Activated T-cell treated with anti-CD3 and anti-CD28 coated beads, Interleukin-2, amount 50 U/mL, for 72 hours (primary cell): ENCODE measurements at places on chromosomes 12 and 14. TPM values are rescaled to one million over a fixed set of nuclear protein-coding genes. Genes with fewer than 3 reads are reported as not detected.

DTX1 gene
- total RNA-seq, result 18.0 TPM

- no peak for DNase-seq
Observed at GRCh38 chr12:117334051-117334450, 27.4 kb downstream of the NOS1 start.

- no peak for DNase-seq
Observed at GRCh38 chr14:28766469-28766955, at the start of gene FOXG1. Gene FOXG1, plus strand, starts transcription at chr14:28766787. Its CDS starts 493 bp downstream, at chr14:28767280.

RIPK3 gene
- total RNA-seq, result 18.6 TPM

SERPINA9 gene
- total RNA-seq, result not detected

OR6C70 gene
- not detected for total RNA-seq

GRCh38 chr12:51415931-51416330 lies 8.7 kb upstream of the SLC4A8 start:
- no peak for DNase-seq

- no peak for DNase-seq
Observed at GRCh38 chr14:103128631-103129300, 5.5 kb downstream of the TNFAIP2 start.

DNA sequence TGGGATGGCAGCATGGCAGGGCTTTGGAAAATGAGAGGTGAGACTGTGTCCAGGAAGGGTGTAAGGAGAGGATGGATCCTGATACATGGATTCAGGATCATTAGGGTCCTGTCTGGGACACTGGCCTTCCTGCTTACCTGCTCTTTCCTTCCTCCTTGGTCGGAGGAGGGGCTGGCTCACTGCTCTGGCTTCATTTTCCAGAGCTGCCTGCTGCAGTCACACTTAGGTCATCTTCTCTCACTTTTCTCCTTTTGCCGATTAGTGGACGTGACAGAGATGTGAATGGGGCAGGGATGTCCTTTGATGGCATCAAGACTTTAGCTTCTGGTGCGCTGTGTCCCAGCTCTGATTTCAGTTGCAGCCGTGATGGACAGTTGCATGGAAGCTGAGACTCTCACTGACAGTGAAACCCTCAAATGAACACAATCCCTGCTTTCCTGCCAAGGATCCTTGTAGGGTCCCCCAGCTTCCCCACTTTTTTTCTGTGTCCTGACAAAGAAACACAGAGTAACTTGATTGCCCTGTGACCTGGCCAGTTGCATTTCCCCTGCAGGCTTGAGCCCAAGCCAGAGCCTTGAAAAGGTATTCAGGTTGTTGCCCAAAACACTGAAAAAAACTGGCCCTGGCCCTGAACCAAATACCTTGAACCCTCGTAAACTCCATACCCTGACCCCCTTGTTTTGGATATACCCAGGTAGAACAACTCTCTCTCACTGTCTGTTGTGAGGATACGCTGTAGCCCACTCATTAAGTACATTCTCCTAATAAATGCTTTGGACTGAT lies 756 bp upstream of the CIDEB start:
- no peak for DNase-seq

LIN7A gene
- not detected for total RNA-seq

- DNase-seq, result no peak
Observed at GRCh38 chr12:104802208-104802607, 155.9 kb downstream of the SLC41A2 start.

DNA sequence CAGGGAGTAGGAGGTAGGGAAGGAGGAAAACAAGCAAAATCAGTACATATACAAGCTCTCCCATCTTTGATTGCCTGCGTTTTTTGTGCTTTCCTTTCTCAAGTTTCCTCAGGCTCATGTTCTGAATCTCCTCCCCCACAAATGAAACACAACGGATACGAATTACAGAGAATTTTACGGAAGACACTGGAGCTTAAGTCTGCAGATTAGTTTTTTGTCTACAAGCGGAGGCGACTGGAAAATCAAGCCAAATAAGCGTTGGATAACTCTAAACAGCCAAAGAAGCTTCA lies 612 bp downstream of the WBP11 start:
- DNase-seq, result no peak

DNA sequence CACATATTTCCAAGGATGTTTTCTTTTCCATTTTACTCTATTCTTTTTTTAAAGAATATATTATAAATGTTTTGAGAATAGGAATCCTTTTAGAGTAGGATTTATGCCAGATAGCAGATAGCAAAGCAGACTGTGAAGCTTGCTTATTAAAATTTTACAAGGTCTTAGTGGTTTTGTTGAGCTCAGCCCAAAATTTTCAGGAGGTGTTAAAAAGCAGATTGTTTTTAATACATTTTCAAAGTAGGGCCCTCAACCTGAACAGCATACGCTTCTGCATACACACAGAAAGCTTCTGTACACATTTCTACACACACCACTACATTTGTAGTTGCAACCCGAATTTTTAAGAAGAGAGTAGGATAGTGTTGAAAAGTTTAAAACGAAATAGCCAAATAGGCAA lies 151.0 kb downstream of the EPS8 start:
- DNase-seq, result no peak

DNA sequence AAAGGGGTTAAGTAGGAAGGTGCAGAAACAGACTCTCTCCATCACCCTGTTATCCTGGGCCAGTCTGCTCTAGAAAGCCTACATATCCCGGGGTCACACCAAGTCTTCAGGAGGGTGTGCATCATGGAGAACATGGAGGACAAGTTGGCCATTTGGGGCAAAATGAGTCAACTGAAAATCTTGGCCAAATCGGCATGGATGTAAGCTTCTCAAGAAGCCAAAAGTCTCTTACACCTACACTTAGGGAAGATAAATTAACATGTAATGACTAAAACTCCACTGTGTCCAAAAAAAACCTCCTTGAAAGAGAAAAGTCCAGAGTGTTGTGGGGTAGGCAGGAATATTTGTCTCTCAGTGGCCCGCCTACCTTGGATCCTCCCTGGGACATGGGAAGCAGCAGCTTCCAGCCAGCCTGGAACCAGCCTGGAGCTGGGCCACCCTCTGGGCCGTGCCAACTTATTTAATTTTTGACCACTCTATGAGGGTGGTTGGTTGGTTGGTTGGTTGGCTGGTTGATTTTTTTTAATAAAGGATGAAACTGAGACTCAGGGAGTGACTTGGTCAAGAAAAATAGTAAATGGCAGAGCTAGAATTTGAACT lies 17.9 kb upstream of the TC2N start:
- DNase-seq, result no peak

- DNase-seq, result no peak
Observed at GRCh38 chr14:55454264-55455002, 14.0 kb upstream of the TBPL2 start.

- no peak for DNase-seq
Observed at GRCh38 chr12:46702581-46703344, 123.0 kb downstream of the SLC38A4 start.

DNA sequence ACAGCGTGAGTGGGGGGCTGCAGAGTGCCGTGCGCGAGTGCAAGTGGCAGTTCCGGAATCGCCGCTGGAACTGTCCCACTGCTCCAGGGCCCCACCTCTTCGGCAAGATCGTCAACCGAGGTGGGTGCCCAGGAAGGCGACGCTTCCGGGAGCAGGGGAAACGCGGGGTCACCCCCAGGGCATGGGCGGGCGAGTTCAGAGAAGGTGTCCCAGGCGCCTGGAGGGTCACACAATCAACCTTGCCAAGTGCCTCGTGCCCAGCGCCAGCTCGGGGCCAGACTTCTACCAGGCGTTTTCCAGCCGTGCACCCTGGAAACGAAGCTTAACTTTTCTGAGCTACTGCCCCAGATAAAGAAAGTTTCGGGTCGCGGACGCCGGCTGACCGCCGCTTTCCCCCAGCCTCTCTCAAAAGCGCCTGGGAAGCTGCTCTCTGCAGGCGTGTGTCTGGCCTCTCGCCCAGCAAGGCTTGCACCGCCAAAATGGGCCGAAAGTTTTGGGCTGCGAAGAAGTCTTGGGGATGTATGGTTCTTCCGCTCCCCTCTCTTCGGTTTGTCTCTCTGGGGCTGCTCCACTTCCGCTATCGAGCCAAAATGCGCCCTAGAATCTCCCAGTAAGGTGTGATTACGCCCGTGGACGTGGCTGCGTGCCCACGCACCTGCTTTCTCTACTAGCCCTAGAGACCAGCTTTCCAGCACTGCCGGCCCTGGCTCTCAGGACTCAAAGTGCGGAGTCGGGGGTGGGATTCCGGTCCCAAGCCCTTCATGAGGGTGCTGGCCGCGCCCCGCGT lies 1.7 kb downstream of the WNT1 start:
- peak; percentile 30 for DNase-seq

- DNase-seq, result no peak
Observed at GRCh38 chr12:132014915-132015280, 65.2 kb downstream of the EP400 start.

- no peak for DNase-seq
Observed at GRCh38 chr12:130064999-130065398, 97.3 kb upstream of the FZD10 start.
